Stimulated activated CD4-positive, alpha-beta T cell treated with anti-CD3 and anti-CD28 coated beads, Interleukin-1b, Interleukin-23, amount 100 ng/mL, for 1 hour (primary cell): ENCODE measurements at places on chromosomes 11 and 22.

DNA sequence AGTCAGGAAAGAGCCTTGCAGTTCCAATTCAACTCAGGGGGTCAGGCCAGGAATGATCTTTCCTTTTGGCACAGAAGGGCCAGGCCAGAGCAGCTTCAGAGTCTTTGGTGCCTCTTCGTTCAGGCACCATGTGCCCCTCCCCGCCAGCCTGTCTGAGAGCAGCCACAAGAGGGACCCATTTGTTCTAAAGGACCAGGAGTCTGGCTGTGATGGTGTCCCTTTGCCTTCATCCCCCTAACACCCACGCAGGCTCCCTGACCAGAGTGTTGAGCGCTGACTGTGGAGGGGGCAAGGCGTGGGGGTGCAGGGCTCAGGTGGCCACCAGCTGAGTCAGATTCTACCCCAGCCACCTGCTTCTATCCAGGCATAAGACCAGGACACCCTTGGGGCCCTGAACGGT, 156.4 kb downstream of the TTC17 start:
- no peak for DNase-seq

GRCh38 chr11:76577226-76577920, 93.2 kb downstream of the LRRC32 start:
- DNase-seq: no peak

GRCh38 chr11:78313898-78314297, 103.7 kb downstream of the GAB2 start:
- no peak for DNase-seq

DNA sequence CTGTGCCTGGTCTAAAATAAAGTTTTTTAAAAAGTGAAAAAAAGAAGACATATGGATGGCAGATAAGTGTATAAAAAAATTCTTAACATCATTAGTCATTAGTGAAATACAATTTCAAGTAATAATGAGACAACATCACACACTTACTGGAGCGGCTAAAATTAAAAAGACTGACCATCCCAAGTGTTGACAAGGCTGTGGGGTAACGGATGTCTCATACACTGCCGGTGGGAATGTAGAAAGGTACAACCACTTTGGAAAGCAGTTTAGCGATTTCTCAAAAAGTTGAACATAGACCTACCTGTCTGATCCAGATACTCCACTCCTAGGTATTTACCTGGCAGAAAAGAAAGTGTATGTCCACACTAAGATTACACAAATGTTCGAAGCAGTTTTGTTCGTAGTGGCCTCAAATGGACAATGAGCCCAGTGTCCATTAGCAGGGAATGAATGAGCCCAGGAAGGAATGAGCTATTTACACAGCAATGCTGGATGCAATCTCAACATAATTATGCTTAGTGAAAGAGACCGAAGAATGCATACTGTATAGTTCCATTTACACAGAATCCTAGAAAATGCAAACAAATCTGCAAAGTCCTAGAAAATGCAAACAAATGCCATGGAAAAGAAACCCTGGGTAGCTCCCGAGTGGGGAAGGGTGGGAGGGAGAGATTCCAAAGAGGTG, 6.7 kb upstream of the MUC2 start:
- DNase-seq: no peak

GRCh38 chr11:68411501-68411991, 49.0 kb upstream of the PPP6R3 start:
- no peak for DNase-seq

GRCh38 chr11:32231909-32232493, 141.1 kb downstream of the RCN1 start:
- no peak for DNase-seq

- no peak for DNase-seq
Measured at GRCh38 chr11:68282141-68282860, 10.5 kb upstream of the C11orf24 start.

DNA sequence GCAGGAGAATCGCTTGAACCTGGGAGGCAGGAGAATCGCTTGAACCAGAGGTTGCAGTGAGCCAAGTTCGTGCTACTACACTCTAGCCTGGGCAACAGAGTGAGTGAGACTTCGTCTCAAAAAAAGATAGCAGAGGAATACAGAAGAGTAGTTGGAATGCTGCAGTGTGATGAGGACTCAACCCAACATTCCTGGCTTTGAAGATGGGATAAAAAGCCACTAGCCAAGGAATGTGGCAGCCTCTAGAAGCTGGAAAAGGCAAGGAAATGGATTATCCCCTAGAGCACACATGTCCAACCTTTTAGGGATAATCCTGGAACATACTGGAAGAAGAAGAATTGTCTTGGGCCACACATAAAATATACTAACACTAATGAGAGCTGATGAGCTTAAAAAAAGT, 13.9 kb downstream of the SLC25A17 start:
- DNase-seq: no peak

DNA sequence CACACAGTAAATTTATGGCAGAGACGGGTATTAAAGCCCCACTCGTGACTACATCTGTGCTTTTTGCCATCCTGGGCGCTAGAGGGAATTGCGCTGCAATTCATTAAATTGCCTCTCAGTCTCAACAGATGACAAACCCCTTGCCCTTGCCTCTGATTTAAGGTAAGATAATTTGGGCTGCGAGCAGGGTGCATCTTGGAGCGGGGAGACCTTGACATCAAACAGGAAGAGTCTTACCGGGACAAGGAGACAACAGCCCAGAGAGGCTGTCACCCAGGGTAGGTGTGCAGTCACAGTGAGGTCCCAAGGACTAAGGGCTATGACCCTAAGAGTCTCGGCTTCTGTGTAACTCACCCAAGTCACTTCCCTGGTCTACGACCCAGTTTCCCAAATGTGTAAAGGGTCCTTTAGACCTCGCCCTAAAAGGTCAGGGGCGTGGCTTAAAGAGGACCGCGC, 449 bp upstream of the TOM1 start:
- no peak for DNase-seq

GRCh38 chr11:93216511-93217101, 18.8 kb upstream of the SLC36A4 start:
- no peak for DNase-seq

GRCh38 chr11:110082899-110083298, 10.3 kb upstream of the ZC3H12C start:
- no peak for DNase-seq

- no peak for DNase-seq
Measured at GRCh38 chr11:34175284-34176019, 70.0 kb downstream of the NAT10 start.

DNA sequence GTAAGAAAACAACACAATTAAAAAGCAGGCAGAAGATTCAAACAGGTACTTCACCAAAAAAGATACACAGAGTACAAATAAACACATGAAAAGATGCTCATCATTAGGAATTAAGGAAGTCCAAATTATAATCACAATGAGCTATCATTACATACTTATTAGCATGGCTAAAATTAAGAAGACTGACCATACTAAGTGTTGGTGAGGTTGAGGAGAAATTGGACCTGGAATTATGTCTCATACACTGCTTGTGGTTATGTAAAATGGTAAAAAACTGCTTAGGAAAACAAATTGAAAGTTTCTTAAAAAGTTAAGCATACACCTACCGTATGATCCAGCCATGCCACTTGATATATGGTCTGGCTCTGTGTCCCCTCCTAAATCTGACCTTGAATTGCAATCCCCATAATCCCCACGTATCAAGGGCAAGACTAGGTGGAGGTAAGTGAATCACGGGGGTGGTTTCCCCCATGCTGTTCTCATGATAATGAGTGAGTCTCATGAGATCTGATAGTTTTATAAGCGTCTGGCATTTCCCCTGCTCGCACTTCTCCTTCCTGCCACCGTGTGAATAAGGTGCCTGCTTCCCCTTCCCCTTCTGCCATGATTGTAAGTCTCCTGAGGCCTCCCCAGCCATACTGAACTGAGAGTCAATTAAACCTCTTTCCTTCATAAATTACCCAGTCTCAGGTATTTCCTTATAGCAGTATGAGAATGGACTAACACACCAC, 4.8 kb downstream of the SAAL1 start:
- DNase-seq: no peak

GRCh38 chr11:120929664-120930154, 94.2 kb upstream of the TBCEL start:
- peak; percentile 5 for DNase-seq

GRCh38 chr22:49289822-49290679, 537.6 kb downstream of the BRD1 start:
- DNase-seq: no peak

DNA sequence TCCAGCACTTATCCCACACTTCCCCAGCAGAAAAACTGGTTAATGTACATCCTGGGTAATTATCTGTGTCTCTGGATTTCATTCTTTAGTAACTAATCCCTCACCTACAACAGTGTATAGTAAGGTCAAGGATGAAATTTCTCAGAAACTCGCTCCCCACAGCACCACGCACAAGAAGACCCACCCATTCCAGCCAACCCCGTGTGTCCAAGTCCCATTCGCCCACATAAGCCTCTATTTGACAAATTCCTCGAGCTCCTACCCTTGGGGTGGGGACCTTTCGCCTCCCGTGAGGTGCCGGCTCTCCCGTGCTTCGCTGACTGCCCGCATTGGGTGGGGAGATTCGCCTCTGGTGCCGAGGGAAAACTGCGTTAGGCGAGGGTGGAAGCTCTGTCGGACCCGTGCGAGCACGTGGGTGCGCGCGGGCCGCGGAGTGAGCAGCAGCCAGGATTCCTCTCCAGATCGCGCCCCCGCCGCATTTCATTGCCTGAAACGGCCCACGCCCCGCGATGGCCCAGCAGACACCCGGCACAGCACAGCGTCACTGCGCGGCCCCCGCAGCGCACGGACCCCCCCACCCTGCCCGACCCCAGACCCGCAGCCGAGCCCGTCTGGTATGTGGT, 866 bp downstream of the EXPH5 start:
- no peak for DNase-seq

- no peak for DNase-seq
Measured at GRCh38 chr11:16397390-16397789, 41.0 kb upstream of the SOX6 start.

DNA sequence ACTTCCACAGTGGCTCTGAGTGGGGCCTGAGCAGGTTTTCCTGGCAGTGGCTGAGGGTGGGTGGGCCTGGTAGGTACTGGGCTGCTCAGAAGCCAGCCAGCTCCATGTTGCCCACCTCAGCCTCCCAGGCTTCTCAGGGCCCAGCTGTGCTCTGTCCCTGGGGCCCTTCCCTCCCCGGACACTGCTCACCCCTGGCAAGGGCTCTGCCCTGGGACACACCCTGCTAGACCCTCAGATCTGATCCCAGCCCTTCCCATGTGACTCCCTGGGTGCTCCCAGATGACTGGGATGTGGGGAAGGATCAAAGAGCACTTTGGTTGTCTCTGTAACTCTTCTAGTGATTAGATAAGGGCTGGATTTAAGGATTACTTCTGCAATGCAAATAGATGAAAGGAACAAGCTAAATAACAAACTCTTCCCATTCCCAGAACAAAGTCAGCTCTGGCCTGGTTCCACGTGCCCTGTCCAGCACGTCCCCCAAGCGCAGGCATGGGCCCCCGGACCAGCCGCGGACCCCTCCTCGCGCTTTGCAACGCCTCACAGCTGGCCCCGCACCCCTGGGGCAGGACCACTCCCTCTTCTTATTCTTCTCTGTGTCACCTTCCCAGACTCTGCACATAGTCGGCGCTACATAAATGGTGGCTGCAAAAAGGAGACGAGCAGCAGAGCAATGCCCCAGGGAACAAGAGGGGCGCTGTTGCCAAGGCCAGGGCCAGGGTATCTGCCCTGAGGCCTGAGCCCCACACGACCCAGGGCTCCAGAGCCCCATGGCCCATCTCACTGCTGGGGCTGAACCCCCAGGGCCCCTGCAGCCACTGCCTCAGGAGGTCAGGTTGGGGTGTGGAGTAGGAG, 5.7 kb upstream of the KRTAP5-6 start:
- no peak for DNase-seq

DNA sequence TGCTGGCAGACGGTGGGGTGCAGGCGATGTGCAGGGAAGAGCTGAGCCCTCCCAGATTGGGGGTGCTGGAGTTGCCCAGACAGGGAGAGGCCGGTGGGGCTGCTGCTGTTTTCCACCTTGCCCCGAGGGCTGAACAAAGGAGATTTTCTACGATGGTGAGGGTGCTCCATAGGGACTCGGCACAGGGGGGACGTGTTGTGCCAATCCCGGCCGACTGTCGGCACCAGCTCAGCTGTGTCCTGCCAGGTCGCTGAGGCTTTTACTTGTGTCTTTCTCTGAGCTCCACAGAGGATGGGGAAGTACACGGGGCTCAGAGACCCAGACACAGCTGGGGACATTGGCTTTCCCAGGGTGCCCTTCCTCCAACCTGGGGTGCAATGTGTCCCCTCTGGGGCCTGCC, 816.8 kb downstream of the BRD1 start:
- DNase-seq: no peak

DNA sequence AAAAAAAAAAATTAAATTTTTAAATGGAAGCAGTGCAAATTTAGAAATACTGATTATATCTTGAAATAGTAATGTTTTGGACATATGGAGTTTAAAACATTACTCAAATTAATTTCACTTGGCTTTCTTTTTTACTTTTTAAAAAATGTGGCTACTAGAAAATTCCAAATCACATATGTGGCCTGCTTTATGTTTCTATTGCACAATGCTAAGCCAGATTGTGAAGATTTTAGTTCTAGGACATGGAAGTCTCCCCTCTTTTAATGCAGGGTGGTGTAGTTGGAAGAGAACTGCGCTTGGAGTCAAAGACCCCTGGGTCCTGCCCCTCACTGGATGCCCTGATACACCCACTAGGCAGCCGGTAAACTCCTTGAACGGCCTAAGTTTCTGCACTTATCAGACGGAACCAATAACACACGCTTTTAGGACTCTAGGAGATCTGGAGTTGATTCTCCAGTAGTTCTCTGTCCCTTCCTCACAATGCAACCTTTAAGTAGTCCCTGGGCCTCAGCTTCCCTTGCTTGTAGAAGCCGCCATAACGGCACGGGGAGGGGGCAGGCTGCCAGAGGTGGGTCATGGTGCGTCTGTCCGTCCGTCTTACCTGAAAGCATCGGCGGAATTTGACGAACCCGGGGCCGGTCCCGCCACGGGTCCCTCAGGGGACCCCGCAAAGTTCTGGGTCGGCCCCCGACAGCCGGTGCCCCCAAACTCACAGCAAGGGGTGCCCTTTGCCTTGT, 505 bp downstream of the FAM227A start:
- no peak for DNase-seq

GRCh38 chr11:20363149-20363499, 390 bp upstream of the HTATIP2 start:
- DNase-seq: no peak

GRCh38 chr11:199782-200181, 6.9 kb downstream of the SCGB1C1 start:
- DNase-seq: no peak
